ENCODE measurements at places on chromosomes 2 and 18.
A peak's percentile ranks its signal among the peaks of the same experiment; 100 is the strongest.

DNA sequence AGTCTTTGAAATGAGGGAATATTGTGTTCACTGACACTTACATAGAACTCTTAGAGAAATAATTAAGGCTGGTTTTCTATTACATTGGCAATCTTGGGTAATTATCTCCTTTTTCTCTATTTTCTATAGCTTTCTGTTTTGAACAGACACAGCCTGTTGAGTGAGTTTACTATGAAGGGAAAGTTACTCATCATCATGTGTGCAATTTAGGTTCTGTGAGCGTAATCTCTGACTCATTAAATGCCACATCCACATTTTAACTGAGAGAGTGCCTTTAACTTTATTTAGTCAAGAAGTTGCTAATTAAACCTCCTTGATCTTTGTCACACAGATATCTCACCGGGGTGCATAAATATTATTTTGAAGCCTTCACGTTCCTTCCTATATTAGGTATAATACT lies 174.0 kb upstream of the SLC8A1 start:
- H3K4me1 ChIP-seq, result no peaks in the 10 kb centered on the region
- no peak overlapping the region for H3K27ac ChIP-seq
- no peak for DNase-seq
- H3K4me3 ChIP-seq, result no peak overlapping the region

GRCh38 chr2:113236367-113237159 lies 42.2 kb downstream of the PAX8 start:
- H3K4me3 ChIP-seq, result no peak overlapping the region
- no peak for DNase-seq

GRCh38 chr2:28511871-28512606 lies 16.2 kb downstream of the PLB1 start:
- H3K4me3 ChIP-seq, result no peak overlapping the region
- no peaks in the 10 kb centered on the region for H3K4me1 ChIP-seq
- no peaks in the 10 kb centered on the region for H3K36me3 ChIP-seq
- H3K27ac ChIP-seq, result no peak overlapping the region

- H3K27me3 ChIP-seq, result no peaks in the 10 kb centered on the region
- H3K4me3 ChIP-seq, result no peak overlapping the region
- no peak overlapping the region for H3K27ac ChIP-seq
- no peaks in the 10 kb centered on the region for H3K4me1 ChIP-seq
- no peaks in the 10 kb centered on the region for H3K36me3 ChIP-seq
These were observed 70.9 kb upstream of the ERBB4 start for GRCh38 chr2:212609479-212609878.

GRCh38 chr2:213627835-213628460 lies 343.7 kb downstream of the SPAG16 start:
- H3K27ac ChIP-seq, result no peak overlapping the region
- DNase-seq, result no peak
- no peaks in the 10 kb centered on the region for H3K4me1 ChIP-seq

DNA sequence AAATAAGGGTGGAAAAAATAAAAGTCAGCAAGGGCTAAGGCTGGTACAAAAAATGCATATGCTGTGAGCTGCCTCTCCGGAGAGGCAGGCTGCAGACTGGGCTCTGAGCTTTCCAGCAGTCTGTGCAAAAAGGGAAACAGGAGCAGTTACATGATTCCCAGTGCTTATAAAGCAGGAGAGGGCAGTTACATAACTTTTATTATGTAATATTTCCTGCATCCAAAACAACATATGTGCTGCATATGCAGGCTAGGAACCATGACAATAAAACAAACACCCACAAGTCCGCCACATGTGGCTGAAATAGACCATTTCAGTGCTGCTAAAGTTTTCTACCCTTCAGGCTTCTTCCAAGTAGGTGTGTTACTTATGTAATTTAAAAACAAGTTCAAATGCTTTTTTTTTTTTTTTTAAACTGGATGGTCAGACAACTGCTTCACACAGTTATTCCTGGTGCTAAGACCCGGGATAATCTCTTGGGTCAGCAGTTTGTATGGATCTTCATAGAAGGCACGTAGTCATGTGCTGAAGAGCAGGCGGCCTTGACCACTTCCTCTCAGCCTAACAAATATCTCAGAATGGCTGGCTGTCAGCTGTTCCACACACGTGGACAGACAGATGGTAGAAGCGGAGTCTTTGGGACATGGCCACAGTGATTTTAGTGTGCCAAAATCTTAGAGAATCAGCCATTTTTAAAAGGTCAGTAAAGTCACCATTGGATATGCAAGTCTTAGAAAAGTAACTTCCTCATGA lies 43.5 kb downstream of the ARMC9 start:
- no peak for DNase-seq
- no peak overlapping the region for H3K4me3 ChIP-seq
- H3K27ac ChIP-seq, result no peak overlapping the region
- H3K4me1 ChIP-seq, result no peaks in the 10 kb centered on the region
- no peaks in the 10 kb centered on the region for H3K36me3 ChIP-seq

GRCh38 chr2:128496700-128497099 lies 178.0 kb upstream of the HS6ST1 start:
- H3K27me3 ChIP-seq, result no peaks in the 10 kb centered on the region
- no peak overlapping the region for H3K4me3 ChIP-seq
- H3K4me1 ChIP-seq, result peaks cover 56% of the 10 kb centered on the region

DNA sequence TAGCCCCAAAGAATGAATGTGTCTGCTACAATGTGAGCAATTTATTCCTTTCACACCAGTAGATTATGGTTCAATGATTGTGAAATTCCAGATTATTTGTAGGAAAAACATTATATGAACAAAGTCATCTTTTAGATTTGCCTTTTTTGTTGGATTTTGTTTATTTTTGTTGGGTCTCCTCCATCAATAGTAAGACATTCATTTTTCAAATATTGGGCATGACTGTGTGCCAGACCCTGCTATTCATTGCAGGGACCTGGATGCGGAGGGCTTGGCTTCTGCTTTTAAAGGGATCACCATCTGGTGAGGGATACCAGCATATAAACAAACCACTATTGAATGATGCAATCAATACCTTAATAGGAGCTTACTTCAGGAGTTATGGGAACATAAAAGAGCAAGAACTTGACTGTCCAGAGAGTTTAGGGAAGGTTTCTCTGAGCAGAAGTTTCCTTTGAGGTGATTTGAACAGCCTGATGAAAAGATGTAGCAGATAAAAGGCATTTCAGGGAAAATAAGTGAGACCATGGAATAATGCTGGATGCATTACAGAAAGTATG lies 486.7 kb downstream of the EPHA4 start:
- H3K36me3 ChIP-seq, result no peaks in the 10 kb centered on the region
- H3K4me1 ChIP-seq, result no peaks in the 10 kb centered on the region
- no peaks in the 10 kb centered on the region for H3K27me3 ChIP-seq

GRCh38 chr2:166180951-166181812 lies 53.4 kb upstream of the SCN1A start:
- peak; percentile 5 for DNase-seq
- no peak overlapping the region for H3K4me3 ChIP-seq
- H3K27ac ChIP-seq, result no peak overlapping the region
- H3K36me3 ChIP-seq, result no peaks in the 10 kb centered on the region

DNA sequence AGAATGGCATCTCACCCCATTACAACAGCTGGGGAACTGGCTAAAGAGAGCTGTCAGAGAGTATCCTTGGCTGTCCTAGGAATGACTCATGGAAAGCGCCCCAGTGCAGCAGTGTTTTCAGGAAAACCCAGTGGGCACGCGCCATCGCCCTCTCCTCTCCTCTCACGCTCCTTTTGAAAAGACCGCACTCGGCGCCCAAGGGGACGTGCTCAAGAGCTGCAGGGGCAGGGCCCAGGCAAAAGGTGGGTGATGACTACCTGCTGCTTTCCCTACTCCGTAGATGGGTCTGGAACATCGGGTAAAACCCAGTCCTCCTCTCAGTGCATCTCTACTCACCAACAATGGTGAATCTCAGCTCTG lies 68.1 kb downstream of the EMILIN2 start:
- no peak overlapping the region for H3K27ac ChIP-seq
- peaks cover 52% of the 10 kb centered on the region for H3K36me3 ChIP-seq
- H3K27me3 ChIP-seq, result no peaks in the 10 kb centered on the region
- H3K4me3 ChIP-seq, result no peak overlapping the region
- H3K4me1 ChIP-seq, result no peaks in the 10 kb centered on the region
- DNase-seq, result no peak

GRCh38 chr18:7117390-7118355 lies at the start of gene LAMA1:
TSS of gene LAMA1 (minus strand) at chr18:7117797. CDS start at chr18:7117720, 77 bp downstream.
- H3K27me3 ChIP-seq, result peaks cover 32% of the 10 kb centered on the region
- no peak within 1 kb of the TSS for H3K4me3 ChIP-seq
- peaks cover 3% of the 10 kb centered on the region for H3K4me1 ChIP-seq
- H3K27ac ChIP-seq, result no peak within 1 kb of the TSS
- no peak for DNase-seq

- no peak for DNase-seq
- no peaks in the 10 kb centered on the region for H3K4me1 ChIP-seq
- no peak overlapping the region for H3K27ac ChIP-seq
These were observed 9.0 kb downstream of the CDH2 start for GRCh38 chr18:28167835-28168349.

DNA sequence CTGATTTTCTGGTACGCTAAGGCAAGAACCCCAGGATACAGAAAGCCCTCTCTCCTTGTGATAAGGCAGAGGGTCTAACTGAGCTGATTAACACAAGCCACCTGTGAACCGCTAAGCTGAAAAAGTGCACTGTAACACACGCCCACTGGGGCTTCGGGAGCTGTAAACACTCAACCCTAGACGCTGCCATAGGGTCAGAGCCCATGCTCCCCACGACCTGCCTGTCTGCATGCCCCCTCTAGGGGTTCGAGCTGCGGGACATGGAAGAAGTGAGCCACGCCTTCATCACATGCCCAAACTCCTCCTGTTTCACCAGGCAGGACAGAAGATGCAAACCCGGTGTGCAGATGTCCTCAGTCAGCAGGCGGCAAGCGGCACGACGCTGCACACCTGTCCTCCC lies 173.9 kb upstream of the RAB12 start:
- no peaks in the 10 kb centered on the region for H3K36me3 ChIP-seq
- no peaks in the 10 kb centered on the region for H3K27me3 ChIP-seq
- H3K27ac ChIP-seq, result no peak overlapping the region
- H3K4me1 ChIP-seq, result no peaks in the 10 kb centered on the region

DNA sequence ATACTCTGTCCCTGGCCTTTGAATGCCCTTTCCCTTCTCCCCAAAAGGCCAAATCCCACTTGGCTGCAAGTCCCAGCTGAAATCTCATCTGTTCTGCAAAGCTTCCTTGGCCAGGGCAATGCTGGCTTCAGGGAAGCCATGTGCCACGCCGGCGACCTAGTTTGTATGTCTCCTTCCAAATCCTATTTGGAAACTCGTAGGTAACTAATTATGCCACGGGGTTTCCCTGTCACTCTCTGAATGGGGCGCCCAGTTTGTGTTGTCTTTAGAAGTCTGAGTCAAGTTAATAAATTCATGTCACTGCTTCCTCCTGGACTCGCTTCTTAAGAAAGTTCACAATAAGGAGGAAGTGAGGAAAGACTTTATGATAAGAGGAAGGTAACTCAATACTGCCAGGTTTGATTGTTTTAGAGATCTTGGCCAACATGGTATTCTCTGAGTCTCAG lies 19.1 kb downstream of the FHL2 start:
- no peaks in the 10 kb centered on the region for H3K27me3 ChIP-seq
- H3K36me3 ChIP-seq, result peaks cover 36% of the 10 kb centered on the region
- H3K4me3 ChIP-seq, result no peak overlapping the region
- DNase-seq, result no peak
- H3K27ac ChIP-seq, result no peak overlapping the region

DNA sequence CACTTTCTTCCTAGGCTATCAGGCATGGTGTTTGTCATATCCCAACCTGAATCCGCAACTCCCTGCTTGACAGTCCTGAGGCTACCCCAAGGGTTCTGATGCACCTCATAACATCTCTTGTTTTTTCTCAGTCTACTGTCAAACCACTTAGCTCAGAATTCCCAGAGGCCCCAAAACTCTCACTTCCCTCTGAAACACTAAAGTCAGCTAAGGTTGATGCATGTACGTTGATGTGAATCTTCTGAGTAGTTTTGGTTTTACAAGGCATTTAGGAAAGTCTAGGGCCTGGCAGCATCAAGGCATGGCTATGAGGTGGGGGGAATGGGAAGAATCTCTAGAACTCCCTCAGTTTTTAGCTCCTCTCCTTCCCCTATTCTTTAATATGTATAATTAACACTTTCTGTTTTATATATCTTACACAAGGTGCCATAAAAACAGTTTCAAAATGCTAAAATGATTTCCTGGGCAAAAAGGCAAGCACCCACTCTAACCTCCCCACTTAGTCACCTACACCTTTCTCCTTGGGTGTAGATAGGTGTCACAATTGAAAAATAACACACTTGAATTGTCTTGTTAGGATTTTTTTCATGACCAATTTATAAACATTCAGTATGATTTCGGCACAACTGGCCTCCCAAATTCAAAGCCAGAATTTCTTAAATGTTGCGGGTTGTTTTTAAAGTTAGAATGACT lies 71.4 kb upstream of the TANK start:
- no peak for DNase-seq
- H3K27me3 ChIP-seq, result no peaks in the 10 kb centered on the region
- peaks cover 15% of the 10 kb centered on the region for H3K4me1 ChIP-seq
- no peaks in the 10 kb centered on the region for H3K36me3 ChIP-seq
